A549 treated with Hydrocortisone at 1 μM for 4 hours (cell line): ENCODE measurements at places on chromosomes 12 and 14. TPM values are rescaled to one million over a fixed set of nuclear protein-coding genes. Genes with fewer than 3 reads are reported as not detected.

The MAP3K12 gene
- 9.9 to 14.1 TPM (median 12.4 TPM) in 5 replicates for total RNA-seq

The PTCSC3 gene
- not detected in 5 replicates for total RNA-seq

The RNF212B gene
- total RNA-seq, result not detected in 5 replicates

The JAG2 gene
- 20.6 to 25.9 TPM (median 24.0 TPM) in 5 replicates for total RNA-seq

The OLR1 gene
- total RNA-seq, result 0.73 to 1.9 TPM (median 1.1 TPM) in 5 replicates

The FLRT2 gene
- 2.5 to 3.2 TPM (median 2.9 TPM) in 5 replicates for total RNA-seq

The GPD1 gene
- 0.13 to 0.38 TPM (median 0.18 TPM) in 5 replicates for total RNA-seq

The FAM181A gene
- total RNA-seq, result not detected in 5 replicates

The CLEC9A gene
- not detected in 5 replicates for total RNA-seq

The MYF6 gene
- total RNA-seq, result not detected in 5 replicates

The SSPN gene
- total RNA-seq, result 0.37 to 0.63 TPM (median 0.47 TPM) in 5 replicates

The CCDC38 gene
- 0.07 to 0.30 TPM (median 0.14 TPM) in 5 replicates for total RNA-seq

The NOS1 gene
- total RNA-seq, result 0.46 to 0.63 TPM (median 0.51 TPM) in 5 replicates

The LGR5 gene
- total RNA-seq, result 0.02 TPM in 1 of 5 replicates, not detected in the others

The FGD6 gene
- 9.5 to 14.8 TPM (median 13.6 TPM) in 5 replicates for total RNA-seq

The BHLHE41 gene
- 0.53 to 1.5 TPM (median 0.69 TPM) in 5 replicates for total RNA-seq

The DIO3 gene
- total RNA-seq, result 0.05 to 0.08 TPM (median 0.05 TPM) in 4 of 5 replicates, not detected in the other

The SMARCC2 gene
- 28.4 to 36.2 TPM (median 33.1 TPM) in 5 replicates for total RNA-seq

The PPP2R3C gene
- 27.0 to 30.1 TPM (median 29.0 TPM) in 5 replicates for total RNA-seq

The HOXC9 gene
- 11.0 to 16.2 TPM (median 12.6 TPM) in 5 replicates for total RNA-seq

The RAB3IP gene
- 12.1 to 16.4 TPM (median 15.6 TPM) in 5 replicates for total RNA-seq

The HOXC12 gene
- 0.02 to 0.05 TPM in 2 of 5 replicates, not detected in the others for total RNA-seq

The MMP17 gene
- total RNA-seq, result 9.4 to 11.0 TPM (median 10.3 TPM) in 5 replicates

The BRF1 gene
- 24.9 to 27.6 TPM (median 26.4 TPM) in 5 replicates for total RNA-seq

The PGF gene
- 3.9 to 5.7 TPM (median 4.5 TPM) in 5 replicates for total RNA-seq

The FRMD6 gene
- total RNA-seq, result 28.6 to 48.0 TPM (median 34.1 TPM) in 5 replicates

The TIMELESS gene
- 33.4 to 38.2 TPM (median 36.3 TPM) in 5 replicates for total RNA-seq

The KSR2 gene
- 0.55 to 0.75 TPM (median 0.59 TPM) in 5 replicates for total RNA-seq

The SCARB1 gene
- total RNA-seq, result 126 to 167 TPM (median 152 TPM) in 5 replicates

The LMNTD1 gene
- not detected in 5 replicates for total RNA-seq

The NCOR2 gene
- 156 to 210 TPM (median 194 TPM) in 5 replicates for total RNA-seq

The LBHD2 gene
- total RNA-seq, result 0.16 to 0.24 TPM in 2 of 5 replicates, not detected in the others

The RNASE2 gene
- not detected in 5 replicates for total RNA-seq

The SLC4A8 gene
- total RNA-seq, result 1.1 to 1.5 TPM (median 1.3 TPM) in 5 replicates

The CCDC177 gene
- total RNA-seq, result 0.02 to 0.06 TPM (median 0.04 TPM) in 4 of 5 replicates, not detected in the other

The RNASE1 gene
- 0.12 to 0.31 TPM (median 0.15 TPM) in 5 replicates for total RNA-seq

The NGB gene
- not detected in 5 replicates for total RNA-seq

The CLEC7A gene
- total RNA-seq, result not detected in 5 replicates

The GPR132 gene
- 0.49 to 0.64 TPM (median 0.51 TPM) in 5 replicates for total RNA-seq

The SCN8A gene
- 1.00 to 1.7 TPM (median 1.5 TPM) in 5 replicates for total RNA-seq

The EEF1AKMT3 gene
- total RNA-seq, result 4.0 to 6.5 TPM (median 5.0 TPM) in 5 replicates

The ACTN1 gene
- 180 to 230 TPM (median 200 TPM) in 5 replicates for total RNA-seq

The LUM gene
- 0.06 to 0.33 TPM (median 0.23 TPM) in 5 replicates for total RNA-seq

The ORAI1 gene
- 20.3 to 35.6 TPM (median 32.0 TPM) in 5 replicates for total RNA-seq

The RASSF9 gene
- total RNA-seq, result 0.83 to 1.4 TPM (median 1.2 TPM) in 5 replicates

The GALNT6 gene
- 2.4 to 4.3 TPM (median 3.1 TPM) in 5 replicates for total RNA-seq

The SDR9C7 gene
- total RNA-seq, result 0.06 TPM in 1 of 5 replicates, not detected in the others

The KRT82 gene
- total RNA-seq, result not detected in 5 replicates

The MYF5 gene
- total RNA-seq, result not detected in 5 replicates

The REM2 gene
- 0.30 to 0.46 TPM (median 0.36 TPM) in 5 replicates for total RNA-seq

The GPR84 gene
- total RNA-seq, result 0.08 to 0.11 TPM in 2 of 5 replicates, not detected in the others
